ENCODE measurements at places on chromosomes 16 and 17.

- peak; percentile 77 for DNase-seq
Observed at GRCh38 chr16:85316321-85316919, 204.1 kb upstream of the CIBAR2 start.

- peak; percentile 52 for DNase-seq
Observed at GRCh38 chr16:680967-681745, 946 bp downstream of the STUB1 start.

DNA sequence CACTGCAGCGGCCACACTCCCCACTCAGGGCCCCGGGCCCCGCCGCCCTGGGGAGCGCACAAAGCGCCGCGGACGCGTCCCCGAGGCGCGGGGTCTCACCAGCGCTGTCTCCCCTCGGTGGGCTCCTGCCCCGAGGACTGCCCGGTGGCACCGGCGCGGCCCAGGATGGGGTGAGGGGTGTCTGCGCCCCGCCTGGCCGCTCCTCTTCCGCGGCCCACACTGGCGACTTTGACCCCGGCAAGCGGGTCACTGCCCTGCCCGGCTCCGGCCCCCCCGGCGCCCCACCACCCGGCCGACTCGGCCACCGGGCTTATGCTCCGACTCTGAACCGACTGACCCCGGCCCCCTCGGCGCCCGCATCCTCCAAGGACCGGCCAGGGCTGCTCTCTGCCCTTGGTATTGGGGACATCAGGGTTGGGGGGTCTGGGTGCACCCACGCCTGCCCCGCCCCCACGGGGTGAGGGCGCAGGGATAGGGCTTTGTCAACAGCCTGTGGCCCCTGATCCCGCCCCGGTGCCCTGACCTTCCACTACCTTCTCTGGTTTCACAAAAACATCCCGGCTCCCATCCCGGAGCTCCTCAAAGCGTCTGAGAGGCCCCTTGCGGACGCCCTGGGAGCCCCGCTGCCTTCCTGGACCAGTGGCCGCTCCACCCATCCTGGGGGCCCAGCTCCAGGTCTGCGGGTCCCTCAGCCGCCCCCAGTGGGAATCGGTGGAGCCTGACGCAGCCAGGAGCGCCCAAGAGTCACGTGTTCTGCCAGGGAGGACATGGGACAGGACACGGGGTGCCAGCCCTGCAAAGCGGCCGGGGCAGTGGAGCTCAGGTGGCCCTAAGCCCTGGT, 829 bp downstream of the GCGR start:
- DNase-seq, result no peak

- DNase-seq, result no peak
Observed at GRCh38 chr17:27496971-27497370, 40.7 kb downstream of the KSR1 start.

GRCh38 chr17:44081681-44082080, 11.1 kb downstream of the G6PC3 start:
- DNase-seq, result no peak

GRCh38 chr16:26186091-26186615, 494.4 kb downstream of the HS3ST4 start:
- DNase-seq, result no peak

DNA sequence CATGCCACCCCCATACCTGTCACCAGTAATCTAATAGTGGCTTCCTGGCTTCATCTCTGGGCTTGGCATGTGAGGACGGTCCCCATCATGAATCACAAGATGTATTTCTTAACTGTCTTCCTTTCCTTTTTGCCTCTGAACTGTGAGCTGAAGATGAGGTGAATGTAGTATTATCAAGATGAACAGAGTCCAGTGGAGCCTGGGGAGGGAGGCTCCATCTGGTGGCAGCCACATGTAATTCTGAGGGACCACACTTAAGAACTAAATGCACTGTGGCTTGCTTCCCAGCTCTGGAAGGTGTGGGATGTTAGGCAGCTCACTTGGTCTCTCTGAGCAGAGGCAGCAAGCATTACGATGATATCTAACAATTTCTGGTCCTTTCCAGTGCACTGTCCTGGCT, 354.9 kb upstream of the ASIC2 start:
- peak; percentile 13 for DNase-seq
